ENCODE measurements at places on chromosomes 5 and 9. TPM values are rescaled to one million over a fixed set of nuclear protein-coding genes. Genes with fewer than 3 reads are reported as not detected.
A peak's percentile ranks its signal among the peaks of the same experiment; 100 is the strongest.

- peak overlapping the region; percentile 76 for H3K4me3 ChIP-seq
- H3K4me1 ChIP-seq: peaks cover 19% of the 10 kb centered on the region
- no peaks in the 10 kb centered on the region for H3K36me3 ChIP-seq
- H3K27ac ChIP-seq: no peak overlapping the region
Observed at GRCh38 chr9:109319626-109320241, 1.1 kb downstream of the EPB41L4B start.

- DNase-seq: no peak
- H3K36me3 ChIP-seq: no peaks in the 10 kb centered on the region
- H3K27ac ChIP-seq: no peak overlapping the region
- H3K4me3 ChIP-seq: no peak overlapping the region
Observed at GRCh38 chr9:84235511-84235910, 105.0 kb downstream of the SLC28A3 start.

- H3K36me3 ChIP-seq: no peaks in the 10 kb centered on the region
- H3K4me3 ChIP-seq: no peak overlapping the region
- no peaks in the 10 kb centered on the region for H3K4me1 ChIP-seq
- no peak overlapping the region for H3K27ac ChIP-seq
- DNase-seq: no peak
Observed at GRCh38 chr5:164431634-164432304, 926.4 kb downstream of the MAT2B start.

GRCh38 chr5:5481206-5481605 is 58.7 kb downstream of the ICE1 start:
- H3K36me3 ChIP-seq: peaks cover 49% of the 10 kb centered on the region
- H3K27ac ChIP-seq: peak overlapping the region; percentile 37
- no peak overlapping the region for H3K4me3 ChIP-seq
- H3K27me3 ChIP-seq: no peaks in the 10 kb centered on the region
- DNase-seq: no peak
- peaks cover 21% of the 10 kb centered on the region for H3K4me1 ChIP-seq

GRCh38 chr5:81774374-81774773 is 23.5 kb upstream of the SSBP2 start:
- H3K4me1 ChIP-seq: peaks cover 16% of the 10 kb centered on the region
- peaks cover 4% of the 10 kb centered on the region for H3K27me3 ChIP-seq
- no peak overlapping the region for H3K27ac ChIP-seq
- DNase-seq: no peak
- H3K4me3 ChIP-seq: no peak overlapping the region

Gene EIF4E1B
- not detected for total RNA-seq

Gene EMB
- 70.2 TPM for total RNA-seq

DNA sequence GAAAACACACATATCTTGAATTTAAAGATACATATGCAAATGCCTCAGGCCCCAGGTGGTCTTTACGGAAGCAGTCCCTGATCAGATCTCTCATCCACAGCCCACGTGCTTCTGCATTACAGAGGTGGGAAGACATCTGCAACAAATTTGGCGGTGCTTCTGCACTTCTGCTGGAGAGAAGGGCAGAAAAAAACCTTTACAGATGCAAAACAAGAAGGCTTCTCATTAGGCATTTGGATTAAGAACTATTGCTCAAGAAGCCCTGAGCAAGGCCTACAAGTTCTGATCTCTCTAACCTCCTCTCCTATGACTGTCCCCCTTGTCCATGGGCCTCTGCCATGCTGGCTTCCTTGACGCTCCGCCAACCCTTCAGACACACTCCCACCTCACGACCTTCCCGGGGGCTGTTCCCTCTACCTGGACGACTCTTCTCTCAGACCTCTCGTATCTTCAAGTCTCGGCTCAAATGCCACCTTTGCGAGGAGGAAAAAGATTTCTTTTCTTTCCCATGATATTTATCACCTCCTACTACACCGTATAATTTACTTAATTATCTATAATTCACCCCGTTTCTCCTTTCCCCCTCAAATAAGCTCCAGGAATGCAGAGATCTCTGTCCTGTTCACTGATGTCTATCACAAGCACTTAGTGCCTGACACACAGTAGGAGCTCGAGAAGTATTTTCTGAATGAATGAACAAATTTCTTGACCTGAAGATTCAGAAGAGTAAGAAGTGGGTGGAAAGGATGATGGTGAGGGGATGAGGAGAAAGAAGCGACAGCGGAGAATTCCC is 1.1 kb downstream of the MTMR12 start:
- H3K27me3 ChIP-seq: no peaks in the 10 kb centered on the region
- H3K36me3 ChIP-seq: peaks cover 11% of the 10 kb centered on the region
- DNase-seq: no peak

- no peak for DNase-seq
- no peak overlapping the region for H3K4me3 ChIP-seq
- H3K4me1 ChIP-seq: no peaks in the 10 kb centered on the region
- no peak overlapping the region for H3K27ac ChIP-seq
- H3K36me3 ChIP-seq: no peaks in the 10 kb centered on the region
Observed at GRCh38 chr9:116541402-116541801, 145.7 kb upstream of the TRIM32 start.

GRCh38 chr5:55104946-55105701 is 2.7 kb downstream of the GZMA start:
- H3K27me3 ChIP-seq: peaks cover 4% of the 10 kb centered on the region
- no peaks in the 10 kb centered on the region for H3K36me3 ChIP-seq
- H3K4me1 ChIP-seq: peaks cover 9% of the 10 kb centered on the region
- H3K27ac ChIP-seq: no peak overlapping the region
- H3K4me3 ChIP-seq: no peak overlapping the region
- no peak for DNase-seq

Gene ZNF474
- total RNA-seq: 0.15 TPM

- no peak overlapping the region for H3K4me3 ChIP-seq
- DNase-seq: no peak
- no peaks in the 10 kb centered on the region for H3K4me1 ChIP-seq
- H3K27me3 ChIP-seq: no peaks in the 10 kb centered on the region
- no peak overlapping the region for H3K27ac ChIP-seq
- no peaks in the 10 kb centered on the region for H3K36me3 ChIP-seq
Observed at GRCh38 chr9:117392992-117393391, 21.9 kb downstream of the ASTN2 start.

DNA sequence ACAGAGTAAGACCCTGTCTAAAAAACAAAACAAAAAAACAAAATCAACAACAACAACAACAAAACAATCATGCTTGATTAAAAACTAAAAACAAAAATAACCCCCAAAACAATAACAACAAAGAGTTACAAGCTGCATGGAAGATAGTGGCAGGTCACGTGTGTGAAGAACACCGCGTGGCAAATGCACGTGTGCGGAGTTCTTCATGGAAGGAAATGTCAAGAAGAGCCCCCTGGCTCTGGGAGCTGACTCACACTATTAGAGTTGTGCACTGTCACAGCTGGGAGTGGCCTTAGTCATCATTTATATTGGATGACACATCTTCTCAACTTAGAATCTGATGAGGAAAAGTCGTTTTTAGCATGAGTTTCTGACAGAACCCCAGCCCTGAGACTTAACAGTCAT is 110.5 kb downstream of the JMY start:
- peaks cover 5% of the 10 kb centered on the region for H3K27me3 ChIP-seq
- no peak for DNase-seq
- H3K4me3 ChIP-seq: no peak overlapping the region
- H3K4me1 ChIP-seq: no peaks in the 10 kb centered on the region
- no peak overlapping the region for H3K27ac ChIP-seq

DNA sequence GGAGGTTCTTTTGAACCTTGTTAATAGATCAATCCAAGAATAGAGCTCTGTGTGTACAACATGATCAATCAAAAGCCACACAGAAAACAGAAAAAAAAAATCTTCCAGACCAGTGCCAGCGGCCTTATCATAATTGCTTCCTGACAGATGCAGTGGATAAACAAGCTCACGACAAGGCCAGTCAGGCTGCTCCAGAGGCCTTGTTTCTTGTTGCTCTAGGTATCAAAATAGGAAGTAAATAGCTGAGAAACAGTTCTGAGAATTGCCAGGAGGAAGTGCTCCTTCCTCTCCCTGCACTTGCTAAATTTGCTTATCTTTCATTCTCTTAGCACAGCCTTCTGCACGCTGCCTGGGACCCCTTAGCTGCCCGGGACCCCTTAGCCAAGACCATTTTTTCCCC is 199.0 kb upstream of the TARS1 start:
- H3K36me3 ChIP-seq: no peaks in the 10 kb centered on the region
- no peak for DNase-seq
- peaks cover 10% of the 10 kb centered on the region for H3K4me1 ChIP-seq
- H3K27ac ChIP-seq: no peak overlapping the region
- no peak overlapping the region for H3K4me3 ChIP-seq
- no peaks in the 10 kb centered on the region for H3K27me3 ChIP-seq

DNA sequence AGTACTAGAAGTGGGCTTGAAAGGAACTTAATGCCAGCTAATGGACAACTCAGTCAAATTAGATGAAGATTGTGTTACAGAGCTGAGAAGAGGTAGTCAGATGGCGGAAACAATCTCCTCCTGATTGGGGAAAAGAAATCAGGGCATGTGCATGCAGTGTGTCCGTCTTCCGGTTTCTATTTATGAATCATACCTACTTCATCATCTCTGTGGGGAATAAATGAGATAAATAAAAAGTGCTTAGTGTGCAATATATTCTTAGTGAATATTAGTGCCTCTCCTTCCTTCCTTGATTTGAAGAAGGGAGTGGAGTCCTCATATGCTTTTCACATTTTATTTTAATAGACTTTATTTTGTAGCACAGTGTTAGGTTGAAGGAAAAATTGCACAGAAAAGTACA is 108.7 kb upstream of the NFIL3 start:
- no peaks in the 10 kb centered on the region for H3K36me3 ChIP-seq
- DNase-seq: no peak
- no peak overlapping the region for H3K4me3 ChIP-seq
- no peaks in the 10 kb centered on the region for H3K4me1 ChIP-seq
- peaks cover 8% of the 10 kb centered on the region for H3K27me3 ChIP-seq

Gene SLC9A3
- 0.42 TPM for total RNA-seq

DNA sequence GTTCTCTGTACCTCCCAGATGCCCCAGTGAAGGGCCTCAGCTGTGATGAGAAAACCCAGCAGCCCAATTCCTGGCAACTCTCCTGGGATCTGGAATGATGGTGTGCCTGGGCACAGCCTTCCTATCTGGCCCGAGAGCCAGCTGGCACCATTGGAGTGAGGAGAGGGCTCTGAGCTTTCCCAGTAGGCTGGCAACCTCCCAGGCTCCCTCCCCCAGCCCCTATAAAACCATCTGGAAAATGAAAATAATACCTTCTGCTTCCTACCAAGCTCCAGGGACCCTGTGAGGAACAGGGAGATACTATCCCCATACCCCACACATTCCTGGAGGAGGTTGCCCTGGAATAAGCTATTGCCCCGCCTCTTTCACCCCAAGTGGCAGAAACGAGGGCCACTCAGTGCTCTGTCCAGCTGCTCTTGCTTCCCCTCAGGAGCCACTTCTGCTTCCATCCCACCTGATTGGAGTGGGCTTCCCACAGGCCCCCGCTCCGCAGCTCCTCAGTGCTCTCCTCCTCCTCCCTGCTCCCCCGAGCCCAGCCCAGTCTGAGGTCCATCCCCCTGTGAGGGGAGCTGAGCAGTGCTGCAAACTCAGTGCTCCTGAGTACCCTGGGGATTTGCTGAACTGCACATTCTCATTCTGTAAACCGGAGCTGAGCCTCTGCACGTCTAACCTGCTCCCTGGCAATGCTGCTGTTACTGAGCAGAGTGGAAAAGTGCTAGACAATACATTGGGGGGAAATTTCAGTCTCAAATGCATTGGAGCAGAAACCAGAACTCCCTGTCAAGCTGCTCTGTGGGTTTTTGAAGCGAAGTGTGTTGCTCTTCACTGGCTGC is 74.7 kb downstream of the THBS4 start:
- DNase-seq: no peak
- H3K4me3 ChIP-seq: peak overlapping the region; percentile 12
- peaks cover 6% of the 10 kb centered on the region for H3K4me1 ChIP-seq

Gene HMGXB3
- total RNA-seq: 28.5 TPM

DNA sequence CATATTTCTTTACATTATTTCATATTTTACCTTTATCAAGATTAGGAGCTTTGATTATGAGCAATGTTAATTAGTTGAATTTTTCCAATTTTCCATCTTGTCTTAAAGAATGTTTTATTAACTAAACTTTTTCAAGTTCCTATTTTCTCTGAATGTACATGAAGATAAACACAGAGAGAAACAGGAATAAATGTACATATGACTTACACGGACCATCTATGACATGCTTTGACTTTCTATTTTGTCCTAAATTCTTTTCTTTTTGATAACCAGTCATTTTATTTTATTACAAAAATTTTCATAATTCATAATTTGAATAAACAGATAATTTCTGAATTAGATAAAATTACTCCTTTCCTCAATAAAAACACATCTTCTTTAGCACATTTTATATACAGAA is 1038.8 kb upstream of the ARRDC3 start:
- no peak for DNase-seq
- H3K36me3 ChIP-seq: no peaks in the 10 kb centered on the region
- no peaks in the 10 kb centered on the region for H3K27me3 ChIP-seq
- H3K4me3 ChIP-seq: no peak overlapping the region

DNA sequence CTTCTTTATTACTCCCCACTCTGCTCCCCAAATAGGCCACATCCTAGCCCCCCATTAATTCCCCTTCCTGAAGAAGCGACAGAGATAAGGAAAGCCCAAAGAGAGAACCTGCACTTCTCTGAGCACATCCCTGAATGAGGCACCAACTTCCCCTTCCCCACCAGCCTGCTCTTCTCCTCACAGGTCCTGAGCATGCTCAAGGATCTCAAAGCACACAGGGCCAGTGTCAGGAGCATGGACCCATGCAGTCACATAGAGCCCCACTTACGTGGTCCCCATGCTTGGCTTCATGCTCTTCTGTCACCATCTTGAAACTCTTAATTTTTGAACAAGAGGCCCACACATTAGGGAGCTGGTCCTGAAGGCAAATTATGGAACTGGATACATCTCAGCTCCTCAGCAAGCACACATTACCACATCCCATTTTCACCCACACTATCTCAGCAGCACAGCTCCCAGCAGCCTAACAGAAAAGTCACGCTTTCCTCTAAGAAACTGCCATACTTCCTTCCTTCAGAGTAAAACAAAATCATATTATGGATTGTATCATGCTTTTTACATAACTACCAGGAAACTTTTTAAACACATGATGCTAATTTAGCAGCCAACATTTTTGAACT is 99.8 kb downstream of the NFIB start:
- H3K4me1 ChIP-seq: no peaks in the 10 kb centered on the region
- no peak overlapping the region for H3K27ac ChIP-seq
- H3K36me3 ChIP-seq: no peaks in the 10 kb centered on the region
- H3K4me3 ChIP-seq: no peak overlapping the region

DNA sequence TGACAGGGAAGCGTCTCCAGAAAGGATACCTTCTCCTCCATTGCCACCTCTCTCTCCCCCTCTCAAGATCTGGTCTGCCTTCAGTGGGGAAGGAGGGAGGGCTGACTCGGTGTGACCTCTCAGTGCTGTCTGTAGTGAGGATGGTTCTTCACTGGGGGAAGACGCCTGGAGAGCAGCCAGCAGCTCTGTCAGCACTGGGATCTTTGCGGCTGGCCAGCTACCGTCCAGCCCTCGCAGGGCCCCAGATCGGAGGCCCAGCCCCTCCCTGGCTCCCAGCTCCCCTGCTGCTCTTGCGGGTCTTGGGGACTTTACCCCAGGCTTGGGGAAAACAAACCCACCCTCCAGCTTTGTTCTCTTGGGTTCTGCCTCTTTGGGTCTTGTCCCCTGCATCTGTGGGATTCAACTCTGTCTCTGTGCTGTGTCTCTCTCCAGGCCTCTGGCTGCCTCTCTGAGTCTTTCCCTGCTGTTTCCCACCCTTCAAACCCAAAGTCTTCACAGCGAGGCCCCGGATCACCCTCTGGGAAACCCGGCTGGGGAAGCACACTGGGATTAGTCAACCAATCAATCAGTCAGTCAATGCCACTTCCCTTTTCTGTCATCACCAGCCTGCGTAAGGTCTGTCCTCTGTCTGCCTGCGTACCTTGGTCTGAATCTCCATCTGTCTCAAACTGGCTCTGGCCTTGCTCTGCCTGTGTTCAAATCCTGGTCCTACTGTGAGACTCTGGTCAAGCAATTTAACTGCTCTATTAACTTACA is 23.0 kb downstream of the FGF18 start:
- no peak for DNase-seq
- H3K4me1 ChIP-seq: no peaks in the 10 kb centered on the region
- H3K27me3 ChIP-seq: peaks cover 6% of the 10 kb centered on the region
- H3K27ac ChIP-seq: no peak overlapping the region

Data from activated B cell treated with CpG ODN at 0.5 μM for 24 hours (primary cell).